ENCODE measurements at places on chromosomes 5 and 9.

DNA sequence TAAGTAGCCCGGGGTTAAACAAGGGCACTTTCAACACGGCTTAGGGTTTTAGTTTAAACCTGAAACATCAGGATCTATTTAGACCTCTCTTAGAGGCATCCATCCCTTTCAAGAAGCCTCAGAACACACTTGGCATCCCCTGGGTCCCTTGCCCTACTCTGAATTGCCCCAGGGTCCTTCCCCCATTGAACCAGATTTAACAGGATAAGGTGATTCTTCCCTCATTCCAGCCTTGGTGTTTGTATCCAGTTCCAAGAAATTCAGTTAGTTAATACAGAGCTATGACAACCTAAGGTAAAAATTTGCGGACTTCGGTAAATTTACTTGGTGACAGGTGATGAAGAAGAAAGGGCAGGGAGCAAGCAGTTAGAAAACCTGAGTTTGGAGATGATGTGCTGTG is 35.8 kb upstream of the GLIS3 start:
- no peak for DNase-seq

GRCh38 chr9:11735391-11735790 is 957.8 kb upstream of the TYRP1 start:
- DNase-seq = no peak

DNA sequence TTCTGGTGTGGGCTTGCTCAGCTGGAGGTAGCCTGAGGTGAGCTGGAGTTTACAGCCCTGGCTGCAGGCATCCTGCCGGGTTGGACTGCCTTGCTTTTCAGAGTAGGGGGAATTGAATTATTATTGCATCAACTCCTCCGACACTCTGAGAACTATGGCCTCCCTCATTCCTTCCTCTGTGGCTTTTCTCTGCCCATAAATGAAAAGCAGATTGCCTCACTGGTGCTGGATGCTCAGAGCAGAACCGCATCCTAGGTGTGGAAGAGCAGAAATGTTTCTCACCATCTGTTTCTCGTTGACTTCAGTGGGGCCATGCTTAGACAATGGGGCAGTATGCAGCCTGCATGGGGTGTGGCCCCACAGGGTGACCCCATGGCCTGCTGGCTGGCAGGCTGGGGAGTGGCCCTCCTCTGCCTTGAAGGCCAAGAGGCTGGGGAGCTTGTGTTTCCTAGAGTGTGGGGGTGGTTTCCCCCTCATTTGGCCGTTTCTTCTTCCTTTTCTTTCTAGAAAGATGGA is 27.3 kb upstream of the TGFBI start:
- no peak for DNase-seq

- DNase-seq = no peak
These were observed 13.3 kb downstream of the UCK1 start for GRCh38 chr9:131517761-131518190.

DNA sequence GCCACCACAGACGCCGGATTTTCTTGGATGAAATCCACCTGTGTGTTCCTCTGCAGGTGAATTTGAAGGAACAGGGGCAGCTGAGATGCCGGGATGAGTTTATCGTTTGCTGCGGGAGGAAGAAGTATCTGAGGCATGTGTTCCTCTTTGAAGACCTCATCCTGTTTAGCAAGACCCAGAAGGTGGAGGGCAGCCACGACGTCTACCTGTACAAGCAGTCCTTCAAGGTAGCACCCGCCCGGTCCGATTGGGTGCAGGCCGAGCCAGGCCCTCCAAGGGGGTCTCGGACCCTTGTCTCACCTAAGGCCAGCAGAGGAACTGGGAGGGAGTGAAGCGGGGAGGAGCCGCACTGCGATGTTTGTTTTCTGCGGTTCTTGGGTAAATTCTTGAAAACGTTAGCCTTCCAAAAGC is 18.4 kb upstream of the LRRC14B start:
- no peak for DNase-seq

DNA sequence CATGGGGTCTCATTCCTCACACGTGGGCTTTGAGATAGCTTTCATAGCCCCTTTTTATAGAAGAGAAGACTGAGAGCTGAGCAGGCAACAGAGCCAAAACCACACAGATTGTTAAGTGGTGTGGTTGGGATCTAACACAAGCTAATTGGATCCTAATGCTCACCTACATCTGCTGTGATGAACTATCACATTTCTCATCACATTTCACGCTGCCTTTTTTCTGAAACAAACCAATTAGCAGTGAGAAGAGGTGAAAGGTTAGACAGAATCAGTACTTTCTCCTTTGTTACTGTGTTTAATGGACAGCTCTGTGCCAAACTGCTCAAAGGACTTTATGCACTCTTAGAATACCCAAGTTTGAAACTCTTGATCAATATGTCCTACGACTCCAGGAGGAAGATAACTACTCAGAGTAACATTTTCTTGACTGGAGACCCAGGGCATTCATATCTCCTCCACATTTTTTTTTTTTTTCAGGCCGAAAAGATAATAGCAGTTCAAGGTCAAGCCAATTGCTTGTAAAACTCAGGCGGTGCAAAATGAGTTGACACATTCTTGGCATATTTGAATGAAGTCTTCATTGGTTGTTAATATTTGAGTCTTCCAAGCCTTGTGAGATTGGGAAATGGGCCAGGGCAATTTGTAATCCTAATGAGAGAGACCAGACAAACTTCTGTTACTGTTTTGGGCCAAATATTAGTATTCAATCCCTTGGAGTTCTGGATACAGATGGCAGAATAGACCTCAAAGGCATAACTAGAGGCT is 138.4 kb downstream of the KCTD16 start:
- DNase-seq = no peak

DNA sequence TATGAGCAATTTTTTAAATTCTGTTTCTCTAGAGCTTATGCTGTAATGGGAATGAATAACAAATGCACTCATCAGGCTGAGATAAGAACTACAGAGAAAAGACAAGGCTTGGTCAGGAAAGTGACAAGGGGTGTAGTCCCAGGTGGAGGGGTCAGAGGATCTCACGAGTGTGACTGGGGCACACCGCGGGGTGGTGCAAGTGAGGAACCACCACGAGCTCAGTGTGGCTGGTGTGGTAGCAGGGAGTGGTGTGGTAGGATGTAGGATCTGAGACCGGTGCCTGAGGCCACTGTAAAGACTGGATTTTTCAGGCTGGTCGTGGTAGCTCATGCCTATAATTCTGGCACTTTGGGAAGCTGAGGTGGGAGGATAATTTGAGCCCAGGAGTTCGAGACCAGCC is 9.0 kb downstream of the ANXA6 start:
- DNase-seq = peak; percentile 31

DNA sequence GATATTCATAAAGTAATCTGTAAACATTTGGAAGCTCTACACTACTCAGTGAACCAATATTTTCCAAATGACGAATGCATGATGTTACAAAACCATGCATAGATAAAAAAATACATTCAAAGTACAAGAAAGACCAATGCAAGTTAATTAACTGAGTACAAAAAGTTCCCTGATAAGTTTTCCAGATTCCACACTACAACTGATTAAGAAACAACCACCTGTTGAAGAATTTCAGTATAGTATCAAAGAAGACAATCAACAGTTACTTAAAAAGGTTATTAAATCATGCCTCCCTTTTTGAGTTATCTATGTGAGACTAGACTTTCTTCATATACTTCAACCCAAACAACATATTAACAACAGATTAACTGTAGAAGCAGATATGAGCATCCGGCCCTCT is 192.4 kb downstream of the ARL15 start:
- DNase-seq = no peak

GRCh38 chr5:51652980-51653379 is 269.7 kb downstream of the ISL1 start:
- DNase-seq = no peak

GRCh38 chr9:99071313-99072039 is 33.4 kb upstream of the TGFBR1 start:
- no peak for DNase-seq

DNA sequence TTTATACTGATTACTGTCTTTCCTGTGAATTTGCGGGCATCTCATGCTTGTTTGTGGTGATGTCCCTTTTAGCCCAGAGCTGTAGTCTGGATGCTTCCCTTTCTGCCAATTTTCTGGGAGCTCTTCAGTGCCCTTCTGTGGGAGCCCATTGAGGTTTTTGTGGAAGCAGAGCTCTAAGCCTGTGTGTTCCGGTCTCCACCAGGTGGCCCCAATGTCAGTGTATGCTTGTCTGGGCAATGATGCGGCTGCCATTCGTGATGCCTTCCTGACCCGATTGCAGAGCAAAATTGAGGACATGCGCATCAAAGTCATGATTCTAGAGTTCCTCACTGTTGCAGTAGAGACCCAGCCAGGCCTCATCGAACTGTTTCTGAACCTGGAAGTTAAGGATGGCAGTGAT is 35.1 kb downstream of the SH3GLB2 start:
- no peak for DNase-seq

DNA sequence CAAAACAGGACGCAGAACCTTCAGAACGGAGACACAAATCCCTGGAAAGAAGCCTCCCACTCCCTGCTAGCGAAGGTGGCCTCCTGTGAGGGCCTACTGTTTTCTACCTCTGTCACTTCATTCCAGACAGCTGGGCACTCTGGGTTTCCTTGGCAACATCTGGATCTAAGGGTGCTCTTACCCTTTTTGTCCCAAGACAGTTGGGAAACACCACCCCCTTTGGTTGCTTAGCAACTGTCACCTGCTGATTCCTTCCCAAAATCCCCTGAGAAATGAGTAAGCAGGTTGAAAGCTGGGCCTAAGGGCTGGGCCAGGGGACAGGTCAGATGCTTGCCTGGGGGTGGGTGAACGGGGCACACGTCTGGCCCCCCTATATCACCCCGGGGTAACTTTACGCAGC is 29.4 kb downstream of the NANS start:
- no peak for DNase-seq

- DNase-seq = no peak
These were observed 114.2 kb upstream of the ITGA1 start for GRCh38 chr5:52673495-52673894.

DNA sequence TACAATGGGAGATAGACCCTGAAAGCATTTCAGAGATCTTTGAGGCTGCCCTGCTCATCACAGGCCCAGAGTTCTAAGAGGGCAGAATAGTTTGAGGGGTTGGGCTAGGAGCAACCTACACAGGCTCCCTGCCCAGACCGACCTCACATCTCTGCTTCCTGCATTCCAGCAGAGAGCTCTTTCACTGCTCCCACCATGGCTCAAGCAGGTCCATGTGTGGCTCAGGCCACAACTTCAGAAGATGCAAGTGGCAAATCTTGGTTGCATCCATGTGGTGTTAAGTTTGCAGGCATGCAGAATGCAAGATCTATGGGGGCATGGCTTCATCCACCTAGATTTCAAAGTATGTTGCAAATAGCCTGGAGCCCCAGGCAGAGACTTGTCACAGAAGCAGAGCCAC is 39.0 kb downstream of the GDA start:
- no peak for DNase-seq

- no peak for DNase-seq
These were observed 153.2 kb downstream of the SEMA5A start for GRCh38 chr5:9392625-9393024.

GRCh38 chr5:15365070-15365469 is 134.9 kb upstream of the FBXL7 start:
- DNase-seq = no peak

DNA sequence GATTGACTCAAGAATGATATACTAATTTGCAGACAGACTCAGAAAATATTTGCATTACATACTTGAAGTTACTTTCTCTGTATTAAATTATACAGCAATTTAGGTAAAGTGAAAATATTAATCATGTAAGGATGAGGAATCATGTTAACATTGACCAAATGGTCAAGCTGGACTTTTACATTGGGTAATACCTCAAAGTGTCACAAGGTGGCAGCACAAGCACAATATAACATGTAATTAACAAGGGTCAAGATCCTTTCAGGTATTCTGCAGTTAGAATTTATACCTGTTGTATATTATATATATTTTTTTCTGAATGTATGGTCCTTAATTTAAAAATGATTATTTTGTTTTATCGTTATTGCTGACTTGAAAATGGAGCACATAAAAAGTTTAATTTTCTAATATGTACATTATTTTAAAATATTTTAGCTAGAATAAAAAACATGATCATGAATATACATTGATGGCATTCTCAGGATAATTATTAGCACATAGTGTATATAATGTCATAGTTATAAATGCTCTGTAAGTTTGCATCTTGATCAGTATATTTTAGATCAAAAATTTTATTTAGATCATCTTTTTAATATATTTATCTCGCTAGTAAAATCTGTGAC is 8.6 kb downstream of the HAPLN1 start:
- DNase-seq = peak; percentile 47

GRCh38 chr9:37531699-37532098 is 44.5 kb downstream of the FBXO10 start:
- peak; percentile 62 for DNase-seq

GRCh38 chr5:111743988-111744387 is 13.0 kb downstream of the NREP start:
- no peak for DNase-seq

- DNase-seq = no peak
These were observed 43.8 kb downstream of the STOM start for GRCh38 chr9:121326130-121326838.

DNA sequence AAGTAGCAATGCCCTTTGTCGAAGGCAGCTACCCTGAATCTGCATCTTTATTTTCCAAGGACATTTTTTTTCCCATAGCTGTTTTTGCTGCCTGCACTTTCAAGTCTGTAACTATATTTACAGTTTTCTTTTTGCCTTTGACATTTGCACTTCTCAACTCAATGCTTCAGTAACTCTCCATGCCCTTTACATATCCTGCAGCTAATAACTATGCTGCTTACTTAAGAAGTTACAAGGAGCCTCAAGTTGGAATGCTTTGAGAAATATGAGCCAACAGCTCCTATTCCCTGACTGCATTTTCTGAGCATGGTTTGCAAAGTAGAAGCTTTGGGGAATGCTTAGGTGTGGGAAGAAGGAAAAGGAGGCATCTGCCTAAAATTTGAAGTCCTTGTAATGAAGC is 194.8 kb upstream of the TRPC7 start:
- no peak for DNase-seq

DNA sequence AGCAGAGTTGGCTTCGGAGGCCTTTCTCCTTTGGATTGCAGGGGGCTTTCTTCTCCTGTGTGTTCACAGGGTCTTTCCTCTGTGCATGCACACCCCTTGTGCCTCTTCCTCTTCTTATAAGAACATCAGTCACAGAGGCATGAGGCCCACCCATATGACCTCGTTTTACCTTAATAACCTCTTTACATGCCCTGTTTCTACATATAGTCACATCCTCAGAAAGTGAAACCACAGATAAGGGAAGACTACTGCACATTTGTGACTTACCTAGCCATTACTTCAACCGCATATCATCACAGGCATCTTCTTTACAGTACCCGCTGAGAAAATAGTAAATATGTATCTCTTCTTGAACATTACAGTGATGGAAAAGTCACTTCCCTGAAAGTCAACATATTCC is 204.9 kb upstream of the TARS1 start:
- no peak for DNase-seq

GRCh38 chr9:21683484-21684175 is 118.8 kb upstream of the MTAP start:
- DNase-seq = no peak

- DNase-seq = no peak
These were observed 309.3 kb downstream of the CHSY3 start for GRCh38 chr5:130213607-130214006.

GRCh38 chr9:14769230-14769571 is 46.7 kb upstream of the CER1 start:
- DNase-seq = no peak

- DNase-seq = peak; percentile 68
These were observed 26.6 kb downstream of the GRAMD2B start for GRCh38 chr5:126449751-126450271.

- DNase-seq = no peak
These were observed 15.4 kb downstream of the CD74 start for GRCh38 chr5:150397146-150397781.

Data from CD4-positive, alpha-beta T cell treated with Interleukin-2 at 100 ng/mL for 4 hours (primary cell).